Omental fat pad (tissue), 4 donors: ENCODE measurements at places on chromosomes 7 and 10.

DNA sequence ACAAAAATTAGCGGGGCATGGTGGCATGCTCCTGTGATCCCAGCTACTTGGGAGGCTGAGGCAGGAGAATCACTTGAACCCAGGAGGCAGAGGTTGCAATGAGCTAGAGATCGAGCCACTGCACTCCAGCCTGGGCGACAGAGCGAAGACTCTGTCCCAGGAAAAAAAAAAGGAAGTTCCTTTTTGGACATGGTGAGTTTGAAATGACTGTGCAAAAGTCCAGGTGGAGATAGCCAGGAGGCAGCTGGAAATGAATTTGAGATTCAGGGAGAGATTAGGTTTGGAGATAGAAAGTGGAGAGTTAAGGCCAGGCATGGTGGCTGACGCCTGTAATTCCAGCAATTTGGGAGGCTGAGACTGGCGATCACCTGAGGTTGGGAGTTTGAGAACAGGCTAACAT lies 139.1 kb downstream of the MARCHF5 start:
- DNase-seq, result no peak

DNA sequence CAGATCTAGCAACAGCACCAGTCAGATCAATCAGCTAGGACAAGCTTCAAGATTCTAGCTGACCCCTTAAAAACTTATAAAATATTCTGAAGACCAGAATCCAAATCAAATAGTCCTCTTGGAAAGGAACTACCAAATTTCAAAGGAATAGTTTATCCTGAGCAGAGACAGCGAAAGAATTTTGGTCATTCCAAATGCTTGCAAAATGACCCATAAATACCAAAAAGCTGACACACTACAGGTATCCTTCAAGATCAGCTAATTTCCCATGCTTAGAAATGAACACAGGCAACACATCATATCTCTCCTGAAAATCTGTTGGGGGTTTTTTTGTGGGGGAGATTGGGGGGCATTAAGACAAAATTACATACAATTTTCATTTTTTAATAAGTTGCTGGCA lies 78.8 kb downstream of the PDSS1 start:
- DNase-seq, result no peak

- no peak for DNase-seq
Observed at GRCh38 chr7:5452470-5452899, 28.9 kb upstream of the TNRC18 start.

- no peak for DNase-seq
Observed at GRCh38 chr10:63480237-63480636, 14.5 kb upstream of the JMJD1C start.

- no peak for DNase-seq
Observed at GRCh38 chr10:97573021-97573420, 442 bp downstream of the ANKRD2 start.

GRCh38 chr7:139231513-139232376 lies 708 bp downstream of the UBN2 start:
- DNase-seq, result no peak

DNA sequence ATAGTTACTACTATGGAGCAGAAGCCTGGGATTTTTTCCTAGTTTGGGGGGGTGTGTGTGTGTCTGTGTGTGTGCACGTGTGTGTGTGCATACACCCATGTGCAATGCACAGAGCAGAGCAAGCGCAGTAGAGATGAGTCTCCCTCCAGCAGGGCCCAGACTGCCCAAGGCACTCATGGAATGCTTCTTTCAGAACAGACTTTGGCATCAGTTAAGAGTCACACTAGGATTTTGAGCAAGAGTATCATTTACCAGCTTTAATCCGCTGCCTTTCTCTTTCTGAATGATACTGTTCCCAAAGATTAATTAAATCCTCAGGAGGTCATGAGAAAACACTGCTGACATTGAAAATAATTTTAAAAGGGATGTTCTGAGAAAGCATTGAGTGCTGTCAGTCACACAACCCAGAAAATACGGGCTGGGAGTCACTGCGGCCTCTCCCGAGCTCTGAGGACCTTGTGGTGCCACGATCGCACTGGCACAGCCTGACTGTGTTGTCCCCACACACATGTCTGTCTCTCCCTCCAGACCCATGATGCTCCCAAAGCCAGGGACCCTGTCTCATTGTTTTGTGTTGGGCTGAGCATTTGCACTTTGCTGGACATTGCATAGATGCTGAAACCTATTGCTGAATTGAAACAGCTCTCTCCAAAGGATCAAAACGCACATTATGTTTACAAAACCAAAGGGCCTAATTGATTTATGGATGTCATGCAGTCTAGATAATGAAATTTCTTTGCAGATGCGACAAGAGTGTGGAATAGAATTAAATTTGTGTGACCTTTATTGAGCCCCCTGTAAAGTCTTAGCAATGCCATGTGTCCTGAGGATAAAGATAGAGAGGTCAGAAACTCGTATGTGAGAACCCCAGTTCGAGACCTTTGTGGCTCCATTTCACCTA lies 54.7 kb upstream of the FIGNL1 start:
- DNase-seq, result no peak

- no peak for DNase-seq
Observed at GRCh38 chr7:24831240-24831639, 74.0 kb upstream of the GSDME start.

- no peak for DNase-seq
Observed at GRCh38 chr10:53528974-53529373, 756.4 kb upstream of the MBL2 start.

- DNase-seq, result no peak
Observed at GRCh38 chr10:106707657-106708056, 456.8 kb downstream of the SORCS1 start.

- no peak for DNase-seq
Observed at GRCh38 chr7:153509768-153510167, 542.4 kb upstream of the DPP6 start.

DNA sequence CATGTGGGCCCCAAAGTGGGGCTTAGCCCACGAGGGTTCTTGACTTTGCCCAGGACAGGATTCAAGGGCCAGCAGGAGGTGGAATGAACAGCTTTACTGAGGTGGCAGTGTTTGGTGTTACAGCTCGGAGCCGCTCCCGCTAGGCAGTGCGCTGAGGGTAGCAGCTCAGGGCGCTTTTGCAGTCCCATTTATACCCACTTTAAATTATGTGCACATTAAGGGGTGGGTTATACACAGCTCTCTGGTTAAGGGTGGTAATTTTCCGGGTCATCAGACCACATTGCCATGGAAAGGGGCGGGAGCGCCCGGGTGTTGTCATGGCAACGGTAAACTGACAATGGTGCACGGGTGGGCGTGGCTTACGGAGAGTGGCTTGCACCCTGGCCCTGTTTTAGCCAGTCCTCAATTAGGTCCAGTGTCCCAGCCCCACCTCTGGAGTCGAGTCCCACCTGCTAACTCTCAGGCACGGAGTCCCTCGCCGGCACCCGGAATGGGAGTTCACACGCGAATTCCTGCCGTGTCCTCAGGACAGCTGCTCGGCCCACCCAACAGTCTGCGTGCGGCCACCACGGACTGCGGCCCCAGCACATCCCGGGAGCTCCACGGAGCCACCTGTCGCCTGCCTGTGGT lies 58.2 kb upstream of the PDGFA start:
- no peak for DNase-seq

DNA sequence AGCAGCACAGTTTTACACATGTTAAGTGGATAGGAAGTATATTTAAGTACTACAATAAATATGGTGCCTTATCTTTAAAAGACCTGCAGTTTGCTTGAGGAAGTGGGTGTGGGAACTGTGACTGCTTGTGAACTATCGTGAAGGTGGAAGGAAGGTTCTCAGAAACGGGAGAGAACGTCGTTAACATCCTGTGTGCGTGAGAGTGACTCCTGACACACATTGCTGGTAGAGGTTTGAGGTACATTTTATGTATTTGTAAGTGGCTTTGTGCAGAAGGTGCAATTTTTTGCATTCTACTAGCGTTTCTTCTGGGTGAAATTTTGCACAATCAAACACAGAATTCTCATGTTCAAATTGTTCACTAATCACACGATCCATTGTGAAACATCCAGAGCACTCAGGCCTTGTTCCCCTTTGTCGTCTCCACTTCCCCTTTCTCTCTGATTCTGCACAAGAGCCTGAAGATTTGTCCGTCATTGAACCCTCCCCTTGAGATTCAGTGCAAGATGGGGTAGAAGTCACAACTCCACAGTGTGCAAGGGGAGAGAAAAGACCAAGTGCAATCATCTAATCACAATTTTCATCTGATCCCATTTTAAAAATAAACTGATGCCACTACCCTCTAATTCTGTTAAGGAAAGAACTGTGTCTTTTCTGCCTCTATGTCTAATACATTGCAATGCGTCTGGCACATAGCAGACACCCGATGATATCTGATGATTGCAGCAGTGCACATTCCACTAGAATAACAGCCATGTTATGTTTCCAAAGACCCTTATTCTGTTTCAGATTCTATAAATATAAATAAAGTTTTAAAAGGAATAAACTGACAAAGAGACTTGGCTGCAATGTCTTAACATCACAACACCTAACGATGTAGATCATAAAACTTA lies 279.9 kb downstream of the NEBL start:
- no peak for DNase-seq

GRCh38 chr7:11784769-11785536 lies 47.0 kb downstream of the THSD7A start:
- no peak for DNase-seq

- DNase-seq, result no peak
Observed at GRCh38 chr10:50384898-50385297, 133.6 kb upstream of the ASAH2 start.

DNA sequence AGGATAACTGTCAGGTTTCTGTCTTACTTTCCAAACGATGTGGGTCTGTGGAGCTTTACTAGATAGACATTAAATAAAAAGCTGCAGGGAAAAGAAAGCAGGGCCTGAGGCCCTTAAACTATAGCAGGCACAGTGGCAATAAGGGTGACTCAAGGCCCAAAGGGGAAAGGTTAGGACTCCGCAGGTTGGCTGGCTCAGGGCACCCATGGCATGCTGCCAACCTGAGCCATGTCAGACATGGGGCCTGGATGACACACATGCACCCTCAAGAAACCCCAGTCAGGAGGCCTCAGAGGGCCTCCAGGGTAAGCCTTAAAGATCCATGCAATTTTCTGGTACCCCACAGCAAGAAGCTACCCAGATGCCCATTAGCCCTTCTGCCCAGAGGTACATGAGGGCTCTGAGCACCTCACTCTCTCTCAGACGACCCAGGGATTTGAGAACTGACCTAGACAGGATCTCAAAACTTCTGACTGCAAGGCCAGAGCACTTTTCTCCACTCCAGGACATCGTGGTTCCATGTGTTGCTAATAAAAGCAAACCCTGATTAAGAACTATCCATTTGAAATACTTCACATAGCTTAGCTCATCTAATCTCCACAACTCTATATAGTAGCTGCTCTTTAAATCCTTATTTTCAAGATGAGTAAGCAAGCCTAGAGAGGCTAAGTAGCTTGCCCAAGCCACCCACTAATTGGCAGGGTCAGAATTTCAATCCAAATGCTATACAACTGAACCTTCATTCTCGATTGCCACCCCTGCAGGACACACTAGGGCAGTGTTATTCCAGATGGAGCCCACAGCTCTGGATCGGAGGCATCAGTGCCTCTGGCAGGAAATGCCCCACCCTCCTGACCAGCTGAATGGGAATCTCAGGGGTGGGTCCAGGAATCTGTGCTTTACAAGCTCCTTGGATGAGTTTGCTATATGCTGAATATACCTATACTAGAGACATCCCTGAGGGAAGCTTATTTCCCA lies 132.5 kb upstream of the EFCAB10 start:
- DNase-seq, result no peak

GRCh38 chr10:102451105-102451969 lies at the start of gene C10orf95:
Gene C10orf95 (minus strand): TSS chr10:102451543. CDS start chr10:102451093, 450 bp downstream.
- no peak for DNase-seq
